ENCODE measurements at places on chromosomes 6 and 20.

GRCh38 chr20:56163806-56164205 lies 84.7 kb upstream of the MC3R start:
- DNase-seq = peak; percentile 84

DNA sequence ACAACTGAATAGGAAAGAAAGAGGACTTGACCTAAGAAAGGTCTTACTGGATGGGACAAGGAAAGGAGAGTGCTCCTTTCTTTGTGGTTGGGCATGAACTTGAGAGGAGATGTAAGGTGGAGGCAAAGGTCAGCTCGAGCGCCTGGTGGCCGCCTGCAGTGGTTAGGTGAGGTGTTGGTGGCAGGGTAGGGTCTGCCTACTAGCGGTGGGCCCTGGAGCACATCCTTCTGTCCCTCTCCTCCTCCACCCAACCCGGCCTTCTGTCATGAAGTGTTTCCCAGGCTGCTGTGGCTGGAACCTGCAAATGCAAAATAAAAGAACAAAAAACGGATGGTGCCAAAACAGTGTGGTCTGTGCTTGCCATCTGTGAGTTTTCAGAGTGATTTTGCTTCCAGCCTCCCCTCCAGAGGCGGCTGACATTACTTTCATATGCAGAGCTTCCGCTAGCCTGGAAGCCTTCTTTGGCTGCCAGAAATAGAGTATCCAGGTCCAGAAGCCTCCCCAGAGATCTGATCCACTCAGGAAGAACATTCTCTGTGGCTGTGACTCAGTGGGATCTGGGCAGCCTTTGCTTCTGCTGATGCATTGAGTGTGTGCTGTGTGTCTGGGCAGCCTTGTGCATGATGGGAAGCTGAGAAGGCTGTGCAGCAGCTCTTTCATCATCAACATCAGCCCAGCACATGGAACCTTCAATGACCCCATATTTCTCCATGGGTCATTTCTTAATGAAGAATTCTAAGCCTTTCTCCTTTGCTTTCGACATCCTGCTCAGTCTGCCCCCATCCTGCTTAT lies 79.8 kb upstream of the FAM184A start:
- no peak for DNase-seq

DNA sequence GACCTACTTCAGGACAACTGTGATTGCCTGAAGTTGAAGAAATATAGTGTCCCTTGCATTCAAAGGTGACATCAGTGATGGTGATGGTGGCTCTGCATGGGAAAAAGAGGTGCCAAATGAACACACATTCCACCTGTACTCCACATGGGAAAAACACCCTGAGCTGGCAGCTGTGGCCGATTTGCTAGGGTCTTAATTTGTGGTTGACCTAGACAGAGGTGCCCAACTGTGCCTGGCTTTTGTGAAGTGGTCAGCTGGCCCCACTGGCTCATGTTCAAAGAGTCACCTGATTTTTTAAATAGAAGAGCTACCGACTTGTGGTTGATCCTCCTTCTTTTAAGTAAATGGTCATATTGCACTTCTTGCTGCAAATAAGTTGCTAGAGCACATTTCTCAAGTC lies 7.6 kb upstream of the GCNT2 start:
- DNase-seq = no peak

DNA sequence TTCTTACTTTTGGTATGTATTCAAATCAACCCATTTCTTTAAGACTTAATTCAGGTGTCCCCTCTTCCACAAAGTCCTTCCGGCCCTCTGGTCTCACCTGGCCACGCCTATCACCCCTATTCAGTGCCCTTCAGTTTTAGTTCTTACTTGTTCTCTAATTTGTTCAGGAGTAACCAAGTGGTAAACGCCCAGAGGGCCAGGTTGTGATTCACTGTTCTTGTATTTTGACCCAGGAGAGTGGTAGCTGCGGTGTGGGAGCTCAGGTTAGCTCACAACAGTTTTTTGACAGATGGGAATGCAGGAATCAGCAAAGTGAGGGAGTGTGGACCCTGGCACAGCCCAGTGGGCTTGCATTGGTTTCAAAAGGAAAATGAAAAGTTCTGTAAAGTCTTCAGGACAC lies 81.7 kb upstream of the RIPOR2 start:
- DNase-seq = no peak

DNA sequence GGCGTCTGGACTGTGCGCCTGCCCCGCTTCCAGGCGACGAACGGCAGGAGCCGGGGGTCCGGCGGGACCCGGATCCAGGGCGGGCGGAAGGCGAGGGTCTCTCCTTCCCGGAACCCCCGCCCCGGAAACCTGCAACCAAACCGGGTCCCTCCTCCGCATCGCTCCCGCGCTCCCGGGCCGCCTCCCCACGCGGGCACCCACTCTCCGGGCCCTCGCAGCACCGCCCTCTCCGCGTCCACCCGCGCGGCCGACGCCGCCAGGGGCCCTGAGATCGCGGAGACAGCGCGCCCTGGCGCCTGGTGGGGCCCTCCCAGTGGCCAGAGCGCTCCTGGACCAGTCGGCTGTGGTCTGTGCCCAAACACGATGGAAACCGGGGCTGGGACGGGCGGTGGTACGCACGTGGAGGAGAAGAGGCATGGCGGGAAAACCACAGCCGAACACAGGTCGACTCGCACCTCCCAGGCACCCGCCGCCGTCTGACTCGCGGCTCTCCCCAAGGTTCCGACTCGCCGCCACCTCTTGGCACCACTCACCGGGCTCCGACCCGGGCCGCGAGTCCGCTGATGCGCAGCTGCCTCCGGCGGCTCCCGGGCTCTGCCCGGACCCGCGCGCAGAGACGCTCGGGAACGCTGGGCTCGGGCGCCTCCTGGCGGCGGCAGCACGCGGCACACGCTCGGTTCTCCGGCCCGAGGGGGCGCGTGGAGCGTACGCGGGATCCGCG lies 7.9 kb downstream of the NKX2-2 start:
- DNase-seq = peak; percentile 85

DNA sequence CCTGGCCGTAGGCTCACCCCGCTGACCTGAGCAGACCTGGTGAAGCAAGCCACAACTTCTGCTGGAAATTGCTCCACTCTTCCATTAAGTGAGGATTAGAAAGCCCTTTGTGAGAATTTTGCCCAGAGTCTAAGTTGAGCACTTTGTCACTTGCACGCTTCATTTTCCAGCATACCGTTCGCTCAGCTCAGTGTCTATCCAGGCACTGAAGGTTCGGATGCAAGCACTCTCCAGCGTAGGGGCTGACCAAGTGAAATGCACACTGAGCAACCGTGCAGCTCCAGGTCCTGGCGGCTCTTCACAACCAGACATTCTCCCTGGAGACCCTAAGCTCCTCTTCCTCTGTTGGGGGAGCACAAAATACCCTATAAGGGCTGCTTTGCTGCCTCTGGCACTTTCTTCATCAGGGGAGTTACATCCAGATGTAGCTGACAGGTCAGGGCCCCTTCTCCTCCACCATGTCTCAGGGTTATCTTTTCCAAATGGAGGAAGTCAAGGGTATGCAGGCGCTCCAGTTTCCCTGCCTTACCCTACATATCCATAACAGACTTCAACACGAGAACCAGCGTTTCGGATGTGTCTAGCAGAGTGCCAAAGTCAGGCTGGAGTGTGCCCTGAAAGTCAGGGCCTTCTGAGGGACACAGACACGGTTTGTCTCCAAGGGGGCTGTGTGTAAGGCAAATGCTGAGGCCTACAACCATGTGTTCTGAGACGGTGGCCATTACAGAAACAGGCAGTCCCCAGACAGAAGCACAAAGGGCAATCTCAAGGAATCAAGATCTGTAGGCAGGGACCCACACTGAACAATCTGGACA lies 146.7 kb upstream of the AFDN start:
- DNase-seq = no peak

GRCh38 chr6:165717732-165718465 lies 54.9 kb upstream of the PDE10A start:
- no peak for DNase-seq

DNA sequence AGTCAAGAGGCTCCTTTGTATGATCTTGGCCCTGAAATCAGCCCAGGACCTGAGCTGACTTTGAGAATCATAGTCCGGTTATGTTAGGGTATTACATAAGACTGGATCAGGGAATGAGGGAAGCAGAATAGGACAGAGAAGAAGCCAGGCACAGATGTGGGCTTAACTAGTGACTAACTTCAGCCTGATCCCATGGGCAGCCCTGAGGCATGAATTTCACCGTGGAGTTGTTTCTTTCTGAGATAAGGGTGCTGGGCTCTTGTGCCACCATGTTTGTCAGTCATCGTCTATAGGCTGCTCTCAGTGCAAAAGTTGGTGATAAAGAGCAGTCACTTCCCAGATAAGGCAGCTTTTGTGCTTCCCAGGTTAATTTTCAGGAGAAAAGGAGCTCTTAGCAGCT lies 544.7 kb upstream of the SPTLC3 start:
- DNase-seq = no peak

- no peak for DNase-seq
Observed at GRCh38 chr6:165844801-165845364, 181.8 kb upstream of the PDE10A start.

DNA sequence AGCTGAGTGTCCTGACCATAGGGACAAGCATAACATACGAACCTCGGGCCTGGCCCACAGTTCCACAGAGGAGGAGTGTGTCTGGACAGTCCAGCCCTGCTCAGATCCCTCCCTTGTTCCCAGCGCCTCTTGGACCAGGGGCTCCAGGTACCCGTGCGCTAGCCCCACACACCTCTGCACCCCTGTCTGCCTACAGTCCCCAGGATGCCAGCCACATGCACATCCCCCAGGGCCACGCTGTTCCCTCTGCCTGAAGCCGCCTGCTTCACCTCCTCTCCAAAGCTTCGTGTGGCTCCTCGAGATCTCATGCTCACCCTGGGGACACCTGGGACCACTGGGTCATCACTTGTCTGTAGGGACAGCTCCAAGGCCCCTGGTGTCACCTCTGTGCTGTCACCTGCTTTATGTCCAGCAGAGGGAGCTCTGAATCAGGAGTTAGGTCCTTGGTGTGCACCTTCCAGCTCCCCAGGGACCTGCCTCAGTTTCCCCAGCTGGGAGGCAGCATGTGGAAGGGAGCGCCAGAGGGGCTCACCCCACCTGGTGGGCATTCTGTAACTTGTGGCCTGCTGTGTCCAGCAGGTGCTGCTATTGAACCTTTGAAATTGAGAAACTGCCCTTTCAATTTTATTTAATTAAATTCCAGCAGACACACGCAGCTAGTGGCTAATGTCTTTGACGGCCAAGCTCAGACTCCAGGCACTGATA lies 7.3 kb upstream of the YTHDF1 start:
- peak; percentile 48 for DNase-seq

DNA sequence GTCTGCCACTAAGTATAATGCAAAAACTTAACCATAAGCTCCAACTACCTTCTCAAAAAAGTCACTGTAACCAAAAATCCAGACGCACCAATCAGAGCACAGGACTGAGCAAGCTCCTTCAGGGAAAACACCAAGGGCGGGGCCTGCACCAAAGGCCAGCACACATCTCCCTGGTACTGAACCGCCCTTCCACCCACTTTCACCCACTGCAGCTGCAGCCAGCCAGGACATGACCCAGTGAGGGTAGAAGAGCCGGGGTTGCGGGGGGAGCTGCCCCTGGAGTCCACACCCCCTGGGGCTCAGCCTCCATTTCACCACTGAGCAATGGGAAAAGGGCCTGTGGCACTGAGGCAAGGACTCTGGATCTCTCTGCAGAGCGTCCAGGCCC lies 54.3 kb downstream of the TAF4 start:
- no peak for DNase-seq

DNA sequence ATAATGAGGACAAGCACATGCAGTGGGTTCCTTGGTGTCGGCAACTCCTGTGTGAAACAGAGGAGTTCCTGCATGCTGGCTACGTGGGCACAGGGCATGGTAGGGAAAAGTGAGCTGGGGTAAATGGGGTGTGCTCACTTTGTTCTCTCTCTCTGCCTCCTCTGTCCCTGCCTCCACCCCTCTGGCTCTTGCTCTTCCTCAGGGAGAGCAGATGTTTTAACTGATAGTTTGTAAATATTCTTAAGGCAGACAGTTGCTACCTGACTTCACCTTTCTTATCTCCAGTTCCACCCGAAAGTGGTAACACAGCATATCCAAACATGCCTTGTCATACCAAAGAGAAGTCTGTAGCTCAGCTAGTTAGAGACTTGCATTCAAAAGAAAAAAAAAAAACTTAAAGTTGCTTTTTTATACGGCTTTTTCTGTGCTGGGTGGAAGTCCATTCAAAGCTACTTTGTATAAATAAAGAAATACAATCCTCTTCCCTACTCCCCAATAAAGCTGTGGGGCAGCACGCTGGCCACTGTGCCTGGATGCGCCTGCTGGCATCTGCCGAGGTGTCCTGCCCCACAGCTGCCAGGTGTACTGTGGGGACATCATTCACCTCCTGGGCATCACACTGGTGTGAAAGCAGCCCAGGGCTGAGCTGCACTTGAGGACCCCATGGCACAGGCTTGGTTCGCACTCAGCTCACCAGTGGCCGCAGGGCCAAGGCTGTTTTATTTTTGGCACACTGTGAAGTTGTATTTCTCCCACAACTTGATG lies 93.6 kb downstream of the FOXC1 start:
- no peak for DNase-seq

DNA sequence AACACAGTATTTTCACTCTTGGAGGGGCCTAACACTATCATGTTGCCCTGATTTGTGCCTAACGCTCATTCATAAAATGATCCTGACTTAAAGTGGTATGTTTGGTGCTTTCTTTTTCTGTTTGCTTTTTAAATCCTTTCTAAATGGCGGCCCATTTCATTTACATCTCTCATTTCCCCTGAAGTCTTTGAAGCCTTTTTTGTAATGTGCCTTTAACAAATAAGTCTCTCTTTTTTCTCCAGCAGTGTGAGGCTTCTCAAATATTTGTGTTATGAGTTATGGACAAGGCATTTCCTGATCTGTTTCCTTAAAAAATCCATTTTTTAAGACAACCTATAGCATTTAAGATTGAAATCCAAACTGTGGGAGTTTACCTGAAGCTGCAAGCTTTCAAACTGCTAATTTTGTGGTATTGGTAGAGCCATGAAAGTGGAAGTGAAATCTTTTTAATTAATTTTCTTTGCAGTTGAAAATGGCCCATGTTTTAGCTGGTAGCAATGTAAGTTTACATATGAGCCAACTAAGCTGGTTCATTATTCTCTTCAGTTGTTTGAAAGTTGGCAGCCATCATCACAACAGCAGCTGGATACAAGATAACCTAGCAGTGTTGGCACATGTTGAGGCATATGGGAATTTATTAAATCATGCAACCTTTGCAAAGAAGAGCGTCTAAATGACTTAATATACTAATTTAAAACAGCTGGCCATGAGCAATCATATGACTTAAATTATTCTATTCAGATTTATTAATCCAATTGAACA lies 469.7 kb downstream of the CDKAL1 start:
- DNase-seq = peak; percentile 83

DNA sequence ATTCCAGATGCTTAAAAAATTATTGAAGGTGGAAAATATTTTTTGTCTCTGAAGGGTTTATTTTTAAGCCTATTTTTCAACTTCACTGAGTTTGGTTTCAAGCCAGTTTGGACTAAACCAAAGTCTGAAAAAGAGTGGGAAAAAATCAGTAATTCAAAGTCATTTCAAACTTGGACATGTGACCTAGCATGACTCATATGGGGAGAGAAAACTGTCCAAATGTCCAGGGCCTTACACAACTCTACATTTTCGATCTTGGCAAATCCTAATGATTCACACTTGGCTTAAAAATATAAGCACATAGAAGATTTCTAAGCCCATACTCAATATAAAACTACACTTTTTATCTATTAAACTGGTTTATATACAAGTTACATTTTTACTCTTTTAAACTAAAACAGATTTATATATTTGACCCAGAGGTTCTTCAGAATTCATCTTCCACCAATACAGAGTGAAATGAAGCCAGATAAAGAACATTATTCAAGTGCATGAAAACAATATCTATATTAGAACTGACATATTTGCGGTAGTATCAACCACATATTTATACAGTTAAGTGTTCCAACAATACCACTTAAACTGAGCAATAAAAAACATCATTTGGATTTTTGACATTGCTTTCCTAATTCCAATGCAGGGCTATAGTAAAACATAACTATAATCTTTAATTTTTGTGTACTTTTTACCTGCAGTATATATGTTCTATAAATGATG lies 110.3 kb upstream of the TCF21 start:
- DNase-seq = no peak

All from NCI-H2171 treated with DMSO at 0.1 percent for 48 hours (cell line).